ENCODE measurements at places on chromosomes 6 and 20.
A peak's percentile ranks its signal among the peaks of the same experiment; 100 is the strongest.

DNA sequence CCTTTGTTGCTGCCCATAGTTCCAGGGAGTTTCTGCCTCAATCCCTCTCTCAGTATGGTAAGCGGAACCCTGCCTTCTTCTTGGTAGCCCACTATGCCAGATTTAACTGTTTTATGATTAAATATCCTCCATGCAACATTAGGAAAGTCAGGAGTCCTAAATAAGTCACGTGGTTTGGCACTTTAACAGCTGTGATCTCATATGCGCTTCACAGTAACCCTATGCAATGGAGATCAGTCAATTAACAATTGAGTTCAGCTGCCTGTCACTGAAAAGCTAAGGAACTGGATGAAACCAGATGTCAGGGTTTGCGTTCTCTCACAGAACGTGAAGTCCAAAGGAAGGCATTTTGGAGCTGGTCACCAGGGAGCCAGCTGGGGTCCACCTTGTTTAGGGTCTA, 81.6 kb downstream of the PSMB1 start:
- H3K4me1 ChIP-seq: no peaks in the 10 kb centered on the region
- no peak overlapping the region for H3K4me3 ChIP-seq
- no peak for DNase-seq
- H3K27me3 ChIP-seq: peaks cover 18% of the 10 kb centered on the region
- H3K27ac ChIP-seq: no peak overlapping the region
- no peaks in the 10 kb centered on the region for H3K36me3 ChIP-seq

DNA sequence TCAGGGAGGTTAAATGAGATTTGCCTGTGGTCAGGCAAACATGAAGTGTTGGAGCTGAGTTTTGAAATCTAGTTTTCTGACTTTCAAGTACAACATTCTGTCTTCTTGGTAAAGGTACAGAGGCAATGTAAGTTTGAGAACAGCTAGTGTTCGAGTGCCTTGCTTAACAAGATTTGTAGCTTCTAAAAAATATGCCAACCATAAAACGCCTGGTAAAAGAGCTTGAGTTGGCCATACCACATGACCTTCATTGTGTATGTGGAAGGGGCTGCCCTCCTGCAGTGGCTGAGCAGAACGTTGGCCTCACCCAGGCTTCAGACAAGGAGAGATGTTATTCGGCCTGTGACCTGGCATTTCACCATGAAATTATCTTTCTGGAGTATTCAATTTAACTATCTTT, 86.5 kb downstream of the MAP7 start:
- no peaks in the 10 kb centered on the region for H3K36me3 ChIP-seq
- H3K4me3 ChIP-seq: no peak overlapping the region
- peaks cover 20% of the 10 kb centered on the region for H3K27me3 ChIP-seq
- DNase-seq: no peak
- no peak overlapping the region for H3K27ac ChIP-seq

DNA sequence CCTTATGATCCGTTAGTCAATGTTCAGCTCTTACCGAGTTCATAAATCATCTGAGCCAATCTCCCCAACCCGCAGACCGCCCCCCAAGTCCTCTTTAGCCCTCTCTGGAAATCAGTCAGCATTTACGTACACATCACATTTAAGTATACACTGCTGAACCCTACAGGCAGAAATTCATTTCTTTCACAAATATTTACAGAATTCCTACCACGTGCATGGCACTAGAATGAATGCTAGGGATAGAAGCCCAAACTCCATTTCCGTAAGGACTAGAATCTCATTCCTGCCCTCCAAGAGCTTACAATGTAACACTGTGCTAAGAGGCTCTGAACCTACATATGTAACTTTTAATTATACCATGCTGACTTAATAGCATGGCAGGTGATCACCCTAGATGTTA, 1.8 kb downstream of the OSER1 start:
- peak overlapping the region; percentile 96 for H3K4me3 ChIP-seq
- peaks cover 38% of the 10 kb centered on the region for H3K4me1 ChIP-seq

DNA sequence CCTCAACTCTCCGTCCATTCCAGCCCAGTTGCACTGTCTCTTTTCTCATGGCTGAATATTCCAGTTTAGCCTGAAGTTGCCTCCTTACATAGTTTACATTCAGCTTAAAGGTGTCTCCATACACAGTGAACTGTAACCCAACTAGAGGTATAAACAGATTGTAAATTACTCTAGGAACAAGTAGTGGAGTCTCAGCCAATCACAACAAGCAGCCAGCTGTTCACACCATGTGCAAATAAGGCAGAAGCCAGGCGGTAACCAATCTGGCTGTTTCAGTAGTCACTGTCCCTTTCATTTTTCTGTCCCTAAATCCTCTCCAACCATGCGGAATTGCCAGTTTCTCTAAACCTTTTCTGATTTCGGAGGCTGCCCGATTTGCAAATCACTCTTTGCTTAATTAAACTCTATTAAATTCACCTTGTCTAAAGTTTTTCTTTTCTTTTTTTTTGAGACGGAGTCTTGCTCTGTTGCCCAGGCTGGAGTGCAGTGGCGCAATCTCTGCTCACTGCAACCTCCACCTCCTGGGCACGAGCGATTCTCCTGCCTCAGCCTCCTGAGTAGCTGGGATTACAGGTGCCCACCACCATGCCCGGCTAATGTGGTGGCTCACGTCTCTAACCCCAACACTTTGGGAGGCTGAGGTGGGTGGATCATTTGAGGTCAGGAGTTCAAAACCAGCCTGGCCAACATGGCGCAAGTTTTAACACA, 37.6 kb upstream of the GFOD1 start:
- H3K4me3 ChIP-seq: no peak overlapping the region
- peaks cover 4% of the 10 kb centered on the region for H3K4me1 ChIP-seq
- H3K27ac ChIP-seq: no peak overlapping the region
- H3K27me3 ChIP-seq: no peaks in the 10 kb centered on the region

- H3K4me3 ChIP-seq: no peak overlapping the region
- DNase-seq: no peak
- no peak overlapping the region for H3K27ac ChIP-seq
- peaks cover 22% of the 10 kb centered on the region for H3K27me3 ChIP-seq
- H3K4me1 ChIP-seq: peaks cover 4% of the 10 kb centered on the region
These were observed 29.1 kb downstream of the ARHGAP40 start for GRCh38 chr20:38630727-38631126.

GRCh38 chr20:23050847-23051627, 1.6 kb upstream of the THBD start:
- H3K4me3 ChIP-seq: no peak overlapping the region
- peak; percentile 63 for DNase-seq
- no peaks in the 10 kb centered on the region for H3K36me3 ChIP-seq
- peaks cover 2% of the 10 kb centered on the region for H3K4me1 ChIP-seq

Measured in activated naive CD8-positive, alpha-beta T cell treated with anti-CD3 and anti-CD28 coated beads, Interleukin-2, amount 10 ng/mL, durations not matched to agents 7 days and 5 days (primary cell).